Cortex of kidney (tissue), 1 donor: ENCODE measurements at places on chromosomes 12 and 14.

DNA sequence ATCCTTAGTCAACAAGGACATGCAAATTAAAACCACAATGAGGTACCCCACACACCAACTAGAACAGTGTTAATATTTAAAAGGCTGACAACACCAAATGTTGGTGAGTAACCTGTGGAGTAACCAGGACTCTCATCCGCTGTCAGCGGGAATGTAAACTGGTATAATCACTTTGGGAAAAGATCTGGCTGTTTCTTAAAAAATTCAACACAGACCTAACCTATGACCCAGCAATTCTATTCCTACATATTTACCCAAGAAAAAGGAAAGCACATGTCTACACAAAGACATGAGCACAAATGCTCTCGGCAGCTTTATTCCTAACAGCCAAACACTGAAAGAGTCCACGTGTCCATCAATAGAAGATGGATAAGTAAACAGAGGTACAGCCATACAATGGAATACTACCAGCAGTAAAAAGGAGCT lies 26.6 kb downstream of the NRDE2 start:
- no peak for DNase-seq

GRCh38 chr12:1346126-1346525 lies 248.3 kb downstream of the FBXL14 start:
- DNase-seq: no peak

DNA sequence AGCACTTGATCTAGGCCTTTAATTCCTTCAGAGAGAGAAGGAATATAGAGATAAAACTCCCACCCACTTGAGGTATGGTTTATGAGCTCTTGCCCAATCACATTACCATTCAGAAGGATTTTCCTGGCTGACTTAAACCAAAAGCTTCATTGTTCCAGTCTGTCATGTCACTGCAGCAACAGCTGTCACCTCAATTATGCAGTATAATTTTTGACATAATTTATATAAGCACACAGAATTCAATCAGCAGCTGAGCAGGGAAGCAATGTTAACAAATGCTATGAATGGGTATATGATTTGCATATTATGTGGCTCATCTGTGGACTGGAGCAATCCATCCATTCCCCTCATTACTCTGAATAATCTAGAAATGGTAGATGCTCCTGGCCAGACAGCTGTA lies 40.3 kb downstream of the CBX5 start:
- DNase-seq: no peak

DNA sequence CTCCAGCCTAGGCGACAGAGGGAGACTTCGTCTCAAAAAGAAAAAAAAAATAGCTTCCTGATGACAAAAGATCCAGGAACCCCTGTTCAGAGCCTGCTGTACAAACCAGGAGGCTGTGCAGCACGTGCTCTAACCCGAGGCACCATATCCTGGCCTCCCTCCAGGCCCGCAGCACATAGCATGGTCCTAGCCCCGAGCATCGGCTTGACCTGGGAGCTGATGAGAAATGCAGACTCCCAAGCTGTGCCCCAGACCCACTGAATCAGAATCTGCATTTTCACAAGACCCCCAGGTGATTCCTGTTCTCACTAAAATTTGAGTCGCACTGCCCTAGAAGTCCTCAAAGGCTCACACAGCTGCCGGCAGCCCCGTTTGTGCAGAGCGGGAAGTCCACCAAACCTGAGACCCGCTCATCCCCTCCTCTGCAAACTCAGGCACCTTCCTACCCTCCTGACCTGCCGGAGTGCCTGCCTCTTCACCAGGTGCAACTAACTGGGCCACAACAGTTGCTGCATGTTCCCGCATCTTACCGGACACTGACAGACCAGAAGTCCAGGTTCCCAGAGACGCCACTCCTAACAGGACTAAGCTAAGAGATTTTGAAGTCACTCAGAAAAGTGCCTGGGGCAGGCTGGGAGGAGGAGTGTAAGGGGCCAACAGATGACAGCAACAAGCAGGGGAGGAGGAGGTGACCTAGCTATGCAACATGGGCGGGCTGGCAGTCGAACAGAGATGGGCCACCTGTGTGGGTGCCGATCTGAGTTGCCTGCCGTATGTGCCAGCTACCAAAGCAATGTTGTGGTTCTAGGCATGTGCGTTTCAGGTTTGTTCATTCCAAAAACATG lies 24.0 kb upstream of the RIN3 start:
- DNase-seq: no peak

DNA sequence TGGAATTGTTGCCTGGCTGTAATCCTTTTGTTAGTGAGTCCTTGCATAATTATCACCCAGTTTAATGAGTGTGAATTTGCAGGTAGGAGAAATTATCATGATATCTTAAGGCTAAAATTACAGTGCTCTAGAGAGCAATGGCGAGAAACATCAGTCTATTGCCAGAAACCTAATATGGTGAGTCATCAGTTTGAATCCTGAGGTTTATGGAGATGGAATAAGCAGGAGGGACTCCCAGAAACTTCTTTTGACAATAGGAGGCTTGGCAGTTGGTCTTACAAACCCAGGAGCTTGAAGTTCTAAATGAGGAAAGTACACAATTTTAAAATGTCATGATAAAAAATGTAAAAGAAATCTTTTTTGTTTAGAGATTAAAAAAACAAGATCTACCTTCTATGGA lies 31.5 kb upstream of the CRADD start:
- no peak for DNase-seq

- DNase-seq: no peak
Measured at GRCh38 chr12:42056130-42056529, 88.5 kb downstream of the GXYLT1 start.

GRCh38 chr12:129550353-129550752 lies 353.5 kb downstream of the TMEM132D start:
- DNase-seq: no peak

GRCh38 chr12:116143909-116144308 lies 133.6 kb downstream of the MED13L start:
- no peak for DNase-seq

DNA sequence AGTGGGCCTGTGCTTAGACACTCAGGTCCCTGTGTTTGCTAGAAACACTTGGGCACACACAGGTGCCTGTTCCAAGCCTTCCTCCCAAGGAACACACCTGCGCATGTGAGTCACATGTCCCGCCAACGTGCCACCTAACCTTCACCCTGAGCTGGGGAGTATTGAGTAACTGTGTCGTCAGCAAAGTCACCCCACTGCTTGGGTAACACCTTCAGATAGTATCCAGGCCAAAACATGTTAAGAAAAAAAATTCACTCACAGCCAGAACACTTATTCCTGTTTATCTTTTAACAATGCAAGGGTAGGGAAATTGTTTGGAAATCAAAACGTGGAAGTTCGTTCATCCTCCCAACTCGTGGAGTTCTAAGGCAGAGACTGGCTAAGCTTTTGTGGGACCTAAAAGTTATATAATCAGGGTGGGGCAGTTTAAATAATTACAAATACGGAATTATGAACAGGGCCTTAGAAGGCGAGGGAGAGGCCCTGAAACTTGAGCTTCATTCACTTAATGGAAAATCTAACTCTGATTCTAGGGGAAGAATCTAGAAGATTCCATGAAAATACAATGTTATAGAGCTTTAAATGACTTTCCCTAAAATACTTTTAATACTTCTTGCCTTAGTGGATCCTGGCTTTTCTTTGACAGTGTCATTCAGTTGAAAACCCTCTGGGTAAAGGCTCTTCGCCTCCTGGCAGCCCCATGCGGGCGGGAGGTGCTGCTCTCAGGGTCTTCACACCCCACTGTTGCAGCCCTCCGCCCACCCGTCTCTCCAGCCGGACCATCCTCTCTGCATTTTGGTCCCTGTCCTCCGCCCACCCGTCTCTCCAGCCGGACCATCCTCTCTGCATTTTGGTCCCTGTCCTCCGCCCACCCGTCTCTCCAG lies 30.3 kb upstream of the ADIPOR2 start:
- DNase-seq: no peak

GRCh38 chr12:103855896-103856657 lies 15.0 kb upstream of the NT5DC3 start:
- no peak for DNase-seq

- no peak for DNase-seq
Measured at GRCh38 chr12:52130711-52131110, 51.2 kb downstream of the SMIM41 start.

- DNase-seq: no peak
Measured at GRCh38 chr12:12533238-12533829, 29.3 kb downstream of the DUSP16 start.

GRCh38 chr12:115103884-115104883 lies 420.2 kb upstream of the TBX3 start:
- no peak for DNase-seq

GRCh38 chr14:97267509-97267908 lies 470.3 kb downstream of the VRK1 start:
- no peak for DNase-seq

DNA sequence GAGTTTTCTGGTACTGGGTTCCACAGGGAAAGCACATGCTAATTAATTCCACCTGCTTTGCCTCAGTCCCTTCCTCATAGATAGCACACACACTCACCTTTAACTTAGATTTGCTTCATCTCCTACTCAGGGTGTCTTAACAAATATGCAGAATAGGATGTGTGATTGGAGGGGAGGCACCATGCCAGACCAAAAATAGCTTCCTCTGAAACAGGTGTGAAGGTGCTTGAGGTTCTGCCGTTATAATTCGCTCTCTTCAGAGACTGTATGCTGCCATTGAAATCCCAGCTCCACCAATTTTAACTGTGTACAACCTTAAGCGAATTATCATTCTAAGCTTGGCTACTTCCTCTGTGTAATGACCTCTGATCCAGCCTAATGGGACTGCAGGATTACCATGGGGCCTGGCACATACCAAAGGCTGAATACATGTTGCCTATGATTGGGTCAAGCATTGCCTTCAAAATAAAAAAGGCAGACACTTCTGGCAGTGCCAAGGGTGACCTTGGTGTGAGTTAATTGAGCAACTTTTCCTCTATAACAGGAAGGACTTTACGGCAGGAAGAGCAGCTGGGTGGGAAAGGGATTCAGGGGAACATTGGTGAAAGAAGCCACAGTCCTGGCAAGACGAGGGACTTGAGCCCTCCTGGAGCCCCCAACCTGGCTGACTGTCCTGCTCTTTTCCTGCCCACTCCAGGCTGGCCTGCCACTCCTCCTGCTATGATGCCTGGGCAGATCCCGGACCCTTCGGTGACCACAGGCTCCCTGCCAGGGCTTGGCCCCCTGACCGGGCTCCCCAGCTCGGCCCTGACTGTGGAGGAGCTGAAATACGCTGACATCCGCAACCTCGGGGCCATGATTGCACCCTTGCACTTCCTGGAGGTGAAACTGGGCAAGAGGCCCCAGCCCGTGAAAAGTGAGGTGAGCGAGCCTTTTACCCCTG lies 9.7 kb downstream of the JDP2 start:
- no peak for DNase-seq

DNA sequence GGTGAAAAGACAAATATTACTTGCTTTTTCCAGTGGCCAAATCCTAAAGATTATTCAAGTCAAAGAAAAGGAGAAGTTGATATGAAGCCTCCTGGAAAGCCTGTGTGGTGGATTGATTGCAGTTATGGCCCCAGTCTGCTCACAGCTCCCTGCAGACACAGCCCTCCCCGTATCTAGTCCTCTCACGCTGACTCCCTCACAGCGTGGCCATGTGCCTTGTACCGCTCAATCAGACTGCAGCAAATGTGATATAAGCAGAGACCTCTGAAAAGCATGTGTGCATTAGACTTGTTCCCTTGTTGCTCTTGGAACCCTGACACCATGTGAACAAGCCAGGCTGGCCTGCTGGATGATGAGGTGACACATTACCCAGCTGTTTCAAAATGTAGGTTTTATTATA lies 398.0 kb upstream of the GARIN6 start:
- no peak for DNase-seq

DNA sequence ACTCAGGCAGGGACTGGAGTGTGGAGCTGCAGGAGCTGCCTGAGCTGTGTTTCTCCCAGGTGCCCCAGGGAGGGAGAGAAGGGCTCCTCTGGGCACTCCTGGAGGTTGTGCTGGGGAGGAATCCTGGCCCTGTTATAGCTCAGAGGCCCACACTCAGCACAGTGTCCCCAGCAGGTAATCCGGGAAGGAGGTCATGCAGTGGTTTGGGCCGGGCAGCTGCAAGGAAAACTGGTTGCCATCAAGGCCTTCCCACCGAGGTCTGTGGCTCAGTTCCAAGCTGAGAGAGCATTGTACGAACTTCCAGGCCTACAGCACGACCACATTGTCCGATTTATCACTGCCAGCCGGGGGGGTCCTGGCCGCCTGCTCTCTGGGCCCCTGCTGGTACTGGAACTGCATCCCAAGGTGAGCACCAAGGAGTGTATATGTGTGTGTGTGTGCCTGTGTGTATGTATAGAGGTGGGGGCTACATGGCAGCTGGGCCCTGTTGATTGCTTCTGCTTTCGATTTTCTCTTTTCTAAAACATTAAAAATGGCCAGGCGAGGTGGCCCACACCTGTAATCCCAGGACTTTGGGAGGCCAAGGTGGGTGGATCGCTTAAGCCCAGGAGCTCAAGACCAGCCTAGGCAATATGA lies 2.0 kb downstream of the AMHR2 start:
- no peak for DNase-seq

- DNase-seq: no peak
Measured at GRCh38 chr14:72651714-72652113, 242.2 kb downstream of the DPF3 start.

DNA sequence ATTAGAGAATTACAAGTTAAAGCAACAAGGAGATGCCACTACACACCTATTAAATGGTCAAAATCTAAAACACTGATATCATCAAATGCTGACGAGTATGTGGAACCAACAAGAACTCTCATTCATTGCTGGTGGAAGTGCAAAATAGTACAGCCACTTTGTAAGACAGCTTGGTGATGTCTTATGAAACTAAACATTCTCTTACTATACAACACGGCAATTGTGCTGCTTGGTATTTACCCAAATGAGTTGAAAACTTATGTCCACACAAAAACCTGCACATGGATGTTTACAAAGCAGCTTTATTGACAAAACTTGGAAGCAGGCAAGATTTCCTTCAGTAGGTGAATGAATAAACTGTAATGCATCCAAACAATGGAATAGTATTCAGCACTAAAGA lies 3.2 kb downstream of the TMBIM4 start:
- no peak for DNase-seq

GRCh38 chr14:103125098-103126070 lies 2.1 kb downstream of the TNFAIP2 start:
- no peak for DNase-seq

DNA sequence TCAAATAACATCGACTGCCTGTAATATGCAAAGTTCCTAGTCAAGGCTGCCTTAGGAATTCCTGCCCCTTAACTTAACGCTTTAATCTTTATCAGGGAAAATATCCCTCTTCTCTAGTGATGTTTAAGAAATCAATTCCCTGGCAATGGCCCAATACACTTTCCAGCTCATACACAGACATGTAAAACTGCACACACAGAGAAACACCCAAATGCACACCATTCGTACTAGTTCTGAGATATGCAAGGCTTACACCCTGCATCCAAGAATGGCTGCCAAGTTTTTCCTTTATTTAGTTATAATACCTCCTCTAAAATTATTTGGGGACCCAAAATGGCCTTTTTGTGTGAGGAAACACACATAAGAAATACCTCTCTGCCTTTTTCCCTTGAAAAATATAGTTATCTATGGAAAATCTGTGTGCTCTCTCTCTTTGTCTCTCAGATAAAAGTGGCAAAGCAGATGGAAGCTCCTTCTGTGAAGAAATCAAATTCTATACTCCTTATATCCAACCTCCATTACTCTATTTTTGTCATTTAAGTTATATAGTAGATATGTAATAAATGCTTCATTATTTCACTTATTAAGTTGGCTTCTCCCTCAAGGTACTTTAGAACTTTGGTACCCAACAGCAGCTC lies 120.0 kb upstream of the MDM1 start:
- no peak for DNase-seq
